Heart right ventricle (tissue), 16 donors: ENCODE measurements at places on chromosomes 5 and 9. TPM values are rescaled to one million over a fixed set of nuclear protein-coding genes. Genes with fewer than 3 reads are reported as not detected.

DNA sequence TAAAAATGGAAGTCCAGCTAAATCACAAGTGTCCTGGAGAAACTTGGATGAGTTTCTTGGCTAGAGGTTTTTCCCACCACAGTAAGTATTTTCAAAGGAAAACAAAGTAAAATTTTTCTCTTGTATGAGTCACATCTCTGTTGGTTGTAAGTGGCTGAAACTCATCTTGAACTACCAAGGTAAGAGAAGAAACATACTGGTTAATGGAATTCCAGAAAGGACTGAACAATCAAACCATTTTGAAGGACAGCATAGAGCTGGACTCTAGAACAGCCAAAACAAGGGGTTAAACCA is 102.8 kb upstream of the CDKN2B start:
- no peak for DNase-seq

GRCh38 chr5:96219580-96220281 is 213.3 kb downstream of the PCSK1 start:
- no peak for DNase-seq

FRMD3 gene
- polyA plus RNA-seq: 67.5 TPM

UBE2QL1 gene
- 8.9 TPM for polyA plus RNA-seq

DNA sequence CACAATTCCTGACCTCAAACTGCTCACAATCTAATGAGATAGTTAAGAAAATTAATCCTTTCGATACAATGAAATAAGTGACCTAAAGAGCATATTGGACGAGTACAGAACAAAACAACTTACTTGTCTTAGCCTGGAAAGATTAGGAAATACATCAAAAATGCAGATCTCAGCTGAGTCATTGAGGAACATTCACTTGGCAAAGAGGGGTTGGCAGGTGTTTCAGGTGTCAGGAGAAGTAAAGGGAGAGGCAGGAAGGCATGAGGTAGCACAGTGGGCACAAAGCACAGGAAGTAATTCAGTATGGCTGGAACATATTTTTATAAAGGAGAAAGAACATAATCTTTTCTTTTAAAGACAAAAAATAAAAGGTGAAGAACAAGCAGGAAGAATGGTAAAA is 628.8 kb upstream of the RGMB start:
- no peak for DNase-seq

FOXI1 gene
- polyA plus RNA-seq: not detected

GRCh38 chr5:90569084-90569483 is 10.5 kb downstream of the ADGRV1 start:
- DNase-seq: no peak

- DNase-seq: no peak
These were observed 316.0 kb upstream of the DMAC1 start for GRCh38 chr9:8115570-8115969.

DNA sequence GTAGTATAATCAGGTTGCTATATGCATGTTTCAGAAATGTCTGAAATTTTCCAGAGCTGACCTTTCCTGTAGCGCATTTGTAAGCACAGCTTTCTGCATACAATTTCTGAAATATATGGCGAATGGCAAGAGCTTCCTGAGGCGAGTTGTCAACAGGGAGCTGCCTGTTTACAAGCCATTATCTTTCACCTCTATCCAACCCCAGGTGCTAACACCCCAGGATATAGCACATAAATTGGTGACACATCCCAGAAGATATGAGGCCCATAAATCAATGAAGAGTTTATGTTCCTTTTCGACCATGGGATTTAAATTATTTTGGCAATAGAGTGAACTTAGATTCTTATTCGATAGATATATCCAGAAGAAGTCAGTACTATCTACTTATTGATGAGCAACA is 379.8 kb downstream of the KDM4C start:
- DNase-seq: no peak

DNA sequence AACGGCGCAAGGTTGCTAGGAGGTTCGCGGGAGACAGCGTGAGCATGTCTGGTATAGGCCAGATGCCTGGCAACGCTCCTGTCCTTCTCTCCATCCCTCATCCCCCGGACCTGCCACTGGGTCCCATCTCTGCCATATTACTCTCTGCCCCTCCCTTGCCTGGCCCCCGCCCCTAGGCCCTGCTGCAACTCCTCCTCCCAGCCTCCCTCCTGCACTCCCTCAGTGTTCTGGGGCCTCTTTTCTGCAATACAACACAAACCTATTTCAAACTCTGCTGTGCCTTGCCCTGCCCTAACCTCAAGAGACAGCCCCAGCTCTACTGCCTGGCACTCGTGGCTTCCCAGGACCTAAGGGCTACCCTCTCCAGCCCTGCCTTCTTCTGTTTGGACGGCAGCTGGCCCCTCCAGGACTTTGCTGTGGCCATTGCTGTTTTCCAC is 8.9 kb upstream of the DBN1 start:
- DNase-seq: no peak

IL31RA gene
- polyA plus RNA-seq: 0.06 TPM

SLC45A2 gene
- not detected for polyA plus RNA-seq
